Naive thymus-derived CD4-positive, alpha-beta T cell (primary cell): ENCODE measurements at places on chromosomes 2 and 18. TPM values are rescaled to one million over a fixed set of nuclear protein-coding genes. Genes with fewer than 3 reads are reported as not detected.

The PGAP1 gene
- 6.0 TPM for total RNA-seq

The CYP26B1 gene
- not detected for total RNA-seq

The CDK15 gene
- not detected in 2 replicates for total RNA-seq

The SCYGR4 gene
- not detected for total RNA-seq

The LRP1B gene
- total RNA-seq: not detected

The RND3 gene
- total RNA-seq: not detected

The ODC1 gene
- total RNA-seq: 73.0 TPM

The PAX8 gene
- total RNA-seq: 0.54 TPM

The TEX44 gene
- total RNA-seq: not detected

DNA sequence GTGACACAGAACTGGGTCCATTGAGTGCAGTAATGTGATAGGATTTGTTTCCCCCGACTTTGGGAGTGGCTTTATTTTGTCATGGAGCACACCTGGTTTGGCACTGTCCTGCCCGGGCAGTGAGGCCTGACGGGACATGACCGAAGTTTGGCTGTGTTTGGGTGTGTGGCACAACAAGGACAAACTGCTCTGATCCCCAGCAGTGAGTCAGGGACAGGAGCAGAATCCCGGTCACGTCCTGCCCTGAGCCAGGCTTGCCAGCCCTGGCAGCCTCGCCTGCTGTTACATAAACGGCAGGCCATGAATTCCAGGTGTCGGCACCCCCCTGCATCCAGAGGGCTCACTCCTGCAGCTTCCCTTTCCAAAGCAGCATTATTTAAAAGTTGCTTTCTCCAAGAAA lies 45.7 kb downstream of the IMPA2 start:
- DNase-seq: no peak
- no peaks in the 10 kb centered on the region for H3K27me3 ChIP-seq
- no peak overlapping the region for H3K4me3 ChIP-seq
- no peaks in the 10 kb centered on the region for H3K4me1 ChIP-seq
- H3K27ac ChIP-seq: no peak overlapping the region

DNA sequence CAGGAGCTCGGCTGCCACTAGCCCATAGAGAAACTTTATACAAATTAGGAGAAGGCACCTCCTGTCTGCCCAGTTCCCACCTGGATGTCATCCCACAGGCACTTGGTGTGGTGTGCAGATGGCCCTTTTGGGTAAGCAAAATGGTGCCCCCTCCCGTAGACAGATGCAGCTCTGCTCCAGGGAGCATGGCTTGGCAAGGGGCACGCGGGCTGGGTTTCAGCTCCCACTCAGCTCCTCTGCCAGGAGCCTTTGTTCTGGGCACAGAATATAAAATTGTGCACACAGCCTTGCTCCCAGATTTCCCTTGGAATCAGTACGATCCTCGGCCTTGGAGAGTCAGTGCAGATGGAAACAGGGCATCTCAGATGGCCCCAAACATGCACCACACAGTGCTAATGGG lies 20.3 kb upstream of the KCNF1 start:
- H3K27me3 ChIP-seq: no peaks in the 10 kb centered on the region
- no peak for DNase-seq
- no peak overlapping the region for H3K4me3 ChIP-seq
- no peaks in the 10 kb centered on the region for H3K36me3 ChIP-seq
- H3K27ac ChIP-seq: no peak overlapping the region
- H3K4me1 ChIP-seq: no peaks in the 10 kb centered on the region

DNA sequence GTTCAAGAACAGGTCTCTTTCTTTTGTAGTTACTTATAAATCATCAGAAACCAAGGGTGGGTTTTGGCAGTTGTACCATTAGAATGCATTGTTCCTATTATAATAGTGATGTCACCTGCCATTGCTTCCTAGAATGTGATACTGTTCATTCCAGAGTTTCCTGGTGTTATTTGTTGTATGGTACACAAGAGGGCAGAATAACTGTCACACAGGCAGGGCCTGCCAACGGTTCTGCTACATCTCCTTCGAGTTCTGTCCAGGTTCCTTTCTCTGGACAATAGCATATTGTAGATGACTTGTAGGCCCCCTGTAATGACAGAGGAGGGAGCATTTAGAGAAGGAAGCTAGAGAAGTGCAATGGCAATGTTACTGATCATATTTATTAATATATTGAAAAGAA lies 98.3 kb downstream of the KLHL14 start:
- H3K27ac ChIP-seq: no peak overlapping the region
- H3K36me3 ChIP-seq: no peaks in the 10 kb centered on the region
- no peaks in the 10 kb centered on the region for H3K4me1 ChIP-seq
- no peak overlapping the region for H3K4me3 ChIP-seq
- DNase-seq: no peak
- no peaks in the 10 kb centered on the region for H3K27me3 ChIP-seq

- H3K4me1 ChIP-seq: no peaks in the 10 kb centered on the region
- no peak overlapping the region for H3K27ac ChIP-seq
- no peaks in the 10 kb centered on the region for H3K27me3 ChIP-seq
- H3K4me3 ChIP-seq: no peak overlapping the region
- DNase-seq: no peak
These were observed 341.6 kb downstream of the FBXO15 start for GRCh38 chr18:73805991-73806390.

- no peaks in the 10 kb centered on the region for H3K4me1 ChIP-seq
- no peak overlapping the region for H3K27ac ChIP-seq
- H3K27me3 ChIP-seq: peaks cover 3% of the 10 kb centered on the region
- no peak overlapping the region for H3K4me3 ChIP-seq
These were observed 17.1 kb downstream of the GATA6 start for GRCh38 chr18:22186484-22186971.

DNA sequence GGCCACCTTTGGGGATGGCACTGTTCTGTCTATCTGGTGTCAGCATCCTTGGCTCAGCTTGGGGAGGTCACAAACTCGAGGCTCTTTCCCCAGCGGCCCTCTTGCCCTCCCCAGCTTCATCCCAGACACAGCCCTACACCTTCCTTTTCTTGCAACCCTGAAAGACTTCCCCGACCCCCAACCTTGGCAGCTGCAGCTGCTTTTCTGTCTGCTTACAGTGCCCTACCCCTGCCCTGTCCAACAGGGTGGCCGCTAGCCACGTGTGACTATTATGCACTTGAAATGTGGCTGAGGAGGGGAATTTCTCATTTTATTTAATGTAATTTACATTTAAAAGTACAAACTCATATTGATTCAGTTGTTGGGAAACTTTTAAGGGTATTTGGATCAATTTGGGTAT lies 41.3 kb downstream of the NGEF start:
- DNase-seq: no peak
- H3K4me3 ChIP-seq: no peak overlapping the region
- H3K36me3 ChIP-seq: no peaks in the 10 kb centered on the region
- H3K27me3 ChIP-seq: no peaks in the 10 kb centered on the region
- H3K4me1 ChIP-seq: no peaks in the 10 kb centered on the region

DNA sequence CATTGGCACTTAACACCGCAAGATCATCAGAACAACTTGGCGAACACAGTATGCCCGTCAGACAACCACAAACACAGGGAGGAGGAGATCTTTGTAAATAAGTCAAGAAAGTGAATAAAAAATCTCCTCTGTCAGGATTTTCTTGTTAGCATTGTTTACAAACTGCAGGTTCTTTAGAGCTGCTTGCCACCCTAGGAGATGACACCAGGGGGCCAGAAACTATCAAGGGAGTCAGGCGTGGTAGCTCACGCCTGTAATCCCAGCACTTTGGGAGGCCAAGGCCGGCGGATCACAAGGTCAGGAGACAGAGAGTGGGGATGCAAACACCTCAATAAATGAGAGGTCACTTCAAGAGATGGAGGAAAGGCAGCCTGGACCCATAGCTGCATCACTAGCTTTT lies 428.1 kb downstream of the SETBP1 start:
- H3K4me3 ChIP-seq: no peak overlapping the region
- H3K36me3 ChIP-seq: no peaks in the 10 kb centered on the region
- H3K27me3 ChIP-seq: no peaks in the 10 kb centered on the region
- H3K27ac ChIP-seq: no peak overlapping the region
- no peak for DNase-seq

DNA sequence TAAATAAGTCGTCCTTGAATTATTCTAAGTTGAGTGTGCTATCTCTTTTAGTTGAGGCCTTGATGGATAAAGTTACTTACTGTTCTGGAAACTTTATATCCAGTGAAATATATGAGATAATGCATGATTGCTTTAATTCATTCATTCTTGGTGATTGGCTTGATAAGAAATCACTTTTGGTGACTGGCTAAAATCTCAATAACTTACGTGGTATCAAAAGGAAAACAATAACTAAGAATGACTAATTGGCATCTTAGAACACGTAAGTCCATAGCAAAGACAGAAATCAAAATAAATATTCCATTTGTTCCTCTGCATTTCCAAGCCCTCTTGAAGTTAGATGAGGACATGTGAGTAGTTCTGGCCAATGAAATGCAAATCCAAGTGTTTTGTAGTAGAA lies 251.6 kb downstream of the NUP35 start:
- DNase-seq: no peak
- no peak overlapping the region for H3K27ac ChIP-seq
- H3K36me3 ChIP-seq: no peaks in the 10 kb centered on the region

DNA sequence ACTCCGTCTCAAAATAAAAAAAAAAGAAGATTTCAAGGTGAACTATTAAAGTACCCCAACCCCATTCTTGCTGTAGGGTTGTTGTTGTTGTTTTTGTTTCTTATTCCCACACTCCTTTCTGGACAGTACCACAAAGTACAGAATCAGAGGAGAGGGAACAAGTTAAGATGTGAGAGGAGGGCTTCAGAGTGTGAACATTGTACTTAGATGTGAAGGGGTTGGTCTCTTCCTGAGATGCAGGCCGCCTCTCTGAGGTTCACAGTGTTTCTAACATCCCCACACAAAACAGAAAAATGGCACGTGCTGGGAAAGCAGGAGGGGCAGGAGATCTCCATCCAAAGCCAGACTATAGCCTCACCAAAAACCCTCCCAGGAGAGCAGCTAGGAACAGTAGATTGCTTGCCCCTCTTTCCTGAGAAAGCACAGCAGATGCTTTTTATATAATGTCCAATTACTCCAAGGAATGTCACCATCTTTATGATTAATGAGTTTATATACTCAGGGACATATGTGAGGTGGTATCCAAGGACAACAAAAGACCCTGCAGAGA lies 22.6 kb downstream of the ADD2 start:
- DNase-seq: no peak
- no peak overlapping the region for H3K27ac ChIP-seq
- no peaks in the 10 kb centered on the region for H3K4me1 ChIP-seq
- no peak overlapping the region for H3K4me3 ChIP-seq
- H3K27me3 ChIP-seq: peaks cover 2% of the 10 kb centered on the region

- no peak overlapping the region for H3K4me3 ChIP-seq
- no peaks in the 10 kb centered on the region for H3K27me3 ChIP-seq
- H3K27ac ChIP-seq: no peak overlapping the region
- no peaks in the 10 kb centered on the region for H3K36me3 ChIP-seq
These were observed 259.7 kb downstream of the TCF4 start for GRCh38 chr18:55328301-55328700.

- no peaks in the 10 kb centered on the region for H3K27me3 ChIP-seq
- H3K4me3 ChIP-seq: no peak overlapping the region
- no peaks in the 10 kb centered on the region for H3K36me3 ChIP-seq
- H3K27ac ChIP-seq: no peak overlapping the region
- no peak for DNase-seq
These were observed 153.1 kb downstream of the INO80D start for GRCh38 chr2:205932861-205933260.
